ENCODE measurements at places on chromosomes 12 and 14.

DNA sequence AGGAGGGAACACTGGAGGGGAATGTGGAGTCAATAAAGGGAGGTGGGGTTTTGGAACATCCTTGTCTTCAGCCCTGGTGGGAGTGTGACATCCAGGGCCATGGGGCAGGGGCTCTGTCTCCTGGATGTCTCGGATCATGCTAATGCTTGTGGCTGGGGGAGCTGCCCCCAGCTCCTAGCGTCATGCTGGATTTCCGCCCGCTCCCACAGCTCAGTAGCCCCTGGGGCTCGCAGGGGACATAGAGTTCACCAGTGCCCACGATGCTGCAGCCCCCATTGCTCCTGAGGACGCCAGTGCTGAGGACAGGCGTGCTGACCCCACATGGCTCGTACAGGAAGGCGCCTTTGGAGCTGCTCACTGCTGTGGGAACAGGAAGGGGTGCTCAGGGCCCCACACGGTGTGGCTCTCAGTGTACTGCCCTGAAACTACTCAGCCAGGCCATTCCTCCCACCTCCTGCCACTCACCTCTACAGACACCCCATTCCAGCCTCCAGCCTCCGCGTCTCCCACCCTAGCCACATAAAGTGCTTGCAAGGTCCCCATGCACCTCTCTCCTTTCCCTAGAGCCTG is 9.5 kb upstream of the KRT84 start:
- no peak for DNase-seq

GRCh38 chr12:123120452-123121166 is 30.3 kb downstream of the PITPNM2 start:
- no peak for DNase-seq

- DNase-seq = no peak
These were observed 3.0 kb upstream of the SRSF9 start for GRCh38 chr12:120472521-120472920.

DNA sequence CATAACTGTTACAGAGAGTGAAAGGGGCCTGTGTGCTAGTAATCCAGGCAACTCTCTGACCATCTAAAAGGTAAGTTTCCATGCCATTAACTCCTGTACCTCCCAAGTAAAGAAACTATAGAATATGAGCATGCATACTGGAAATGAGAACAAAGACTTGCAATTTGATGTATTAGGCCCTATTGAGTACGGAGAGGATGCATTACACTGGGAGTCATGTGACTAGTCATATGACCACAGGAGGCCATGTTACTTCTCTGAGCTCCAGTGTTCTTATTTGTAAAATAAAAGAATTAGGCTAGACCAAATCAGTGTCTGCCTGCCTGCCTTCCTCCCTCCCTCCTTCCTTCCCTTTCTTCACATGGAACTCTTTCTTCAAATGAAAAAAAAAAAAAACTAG is 440.1 kb upstream of the CCDC196 start:
- no peak for DNase-seq

GRCh38 chr14:54175298-54175942 is 218.8 kb upstream of the BMP4 start:
- no peak for DNase-seq

GRCh38 chr12:117091758-117092510 is 7.3 kb downstream of the TESC start:
- no peak for DNase-seq

DNA sequence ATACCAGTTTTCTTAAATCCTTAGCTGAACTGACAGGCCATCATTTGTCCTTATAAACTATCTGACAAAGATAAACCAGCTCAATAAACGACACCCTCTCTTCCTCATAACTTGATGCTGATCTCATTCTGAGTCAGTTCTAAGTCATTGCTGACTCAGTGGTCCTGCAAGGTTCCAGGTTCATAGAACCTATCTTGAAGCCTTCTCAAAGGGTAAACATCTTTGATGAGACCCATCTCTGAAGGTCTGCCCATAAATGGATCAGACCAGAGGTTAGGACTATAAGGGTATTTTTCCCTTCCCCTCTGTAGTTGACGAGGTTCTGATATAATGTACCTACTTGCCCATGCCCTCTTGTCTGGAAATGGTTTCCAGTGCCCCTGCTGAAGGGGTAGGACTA is 11.9 kb downstream of the NAA25 start:
- no peak for DNase-seq

GRCh38 chr12:76726626-76727025 is 37.3 kb upstream of the ZDHHC17 start:
- no peak for DNase-seq

DNA sequence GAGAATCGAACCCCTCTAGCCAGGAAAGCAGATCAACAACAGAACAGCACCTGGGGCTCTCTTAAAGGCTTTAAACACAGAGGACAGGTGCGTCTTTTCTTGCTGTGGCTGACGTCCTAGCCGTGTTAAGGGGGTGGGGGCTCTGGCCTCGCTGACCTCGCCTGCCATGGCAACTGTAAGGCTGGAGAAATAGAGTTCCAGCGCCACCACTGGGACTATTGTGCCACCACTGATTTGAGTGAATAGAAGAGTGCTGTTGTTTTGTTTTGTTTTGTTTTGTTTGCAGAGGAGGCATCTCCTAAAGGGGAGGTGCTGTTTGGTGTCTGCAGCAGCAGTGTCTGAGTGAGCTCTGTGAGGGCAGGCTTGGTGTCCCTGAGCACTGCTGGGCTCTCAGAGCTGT is 34.2 kb upstream of the PRMT8 start:
- DNase-seq = no peak

DNA sequence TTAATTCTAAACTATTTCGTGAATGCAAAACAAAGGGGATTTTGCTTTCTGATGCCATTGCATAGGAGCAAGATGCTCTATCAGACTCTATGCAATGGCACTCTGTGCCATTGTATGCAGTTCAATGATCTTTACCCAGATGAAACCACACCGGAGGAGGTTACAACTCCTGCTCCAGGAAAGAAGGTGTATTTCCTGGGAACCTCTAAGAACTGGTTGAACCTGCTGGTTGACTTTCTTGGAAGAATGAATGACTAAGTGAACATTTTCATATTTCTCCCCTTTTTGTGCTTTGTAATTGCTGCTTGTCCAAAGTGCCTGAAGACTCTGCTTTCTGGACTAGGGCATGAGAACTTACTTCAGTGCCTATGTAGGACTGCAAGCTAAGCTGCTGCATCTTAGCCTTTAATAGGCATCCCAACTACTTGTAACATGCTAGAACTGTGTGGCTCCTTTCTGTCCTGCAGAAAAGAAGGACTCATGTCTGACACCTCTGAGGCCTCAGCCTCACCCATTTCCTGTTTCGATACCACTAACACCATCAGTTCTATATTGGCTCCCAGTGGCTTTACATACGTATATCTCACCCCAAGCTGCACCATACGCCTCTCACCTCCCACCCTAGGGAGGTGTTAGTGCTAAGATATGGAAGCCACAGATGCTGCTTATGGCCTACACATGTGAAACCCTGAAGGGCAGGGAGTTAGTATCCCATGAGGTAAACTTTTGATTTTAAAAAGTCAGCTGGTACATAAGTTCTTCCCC is 193.5 kb upstream of the CNOT2 start:
- DNase-seq = peak; percentile 40

DNA sequence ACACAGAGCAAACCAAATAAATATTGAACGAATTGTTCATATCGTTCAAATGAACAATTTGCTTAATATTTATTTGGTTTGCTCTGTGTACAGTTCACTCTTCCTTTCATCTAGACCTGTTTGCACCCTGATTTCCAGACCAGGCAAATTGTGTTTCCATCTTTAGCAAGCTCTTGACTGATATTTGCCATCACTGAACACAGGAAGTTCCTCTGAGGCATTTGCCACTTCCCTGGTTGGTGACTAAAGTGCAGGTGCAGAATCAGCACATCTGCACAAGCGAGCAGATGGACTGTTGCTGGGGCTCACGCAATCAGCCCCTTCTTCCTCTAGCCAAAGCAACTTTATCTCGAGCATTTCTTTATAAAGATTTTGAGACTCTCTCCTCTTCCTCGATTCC is 112.9 kb downstream of the DAAM1 start:
- no peak for DNase-seq

DNA sequence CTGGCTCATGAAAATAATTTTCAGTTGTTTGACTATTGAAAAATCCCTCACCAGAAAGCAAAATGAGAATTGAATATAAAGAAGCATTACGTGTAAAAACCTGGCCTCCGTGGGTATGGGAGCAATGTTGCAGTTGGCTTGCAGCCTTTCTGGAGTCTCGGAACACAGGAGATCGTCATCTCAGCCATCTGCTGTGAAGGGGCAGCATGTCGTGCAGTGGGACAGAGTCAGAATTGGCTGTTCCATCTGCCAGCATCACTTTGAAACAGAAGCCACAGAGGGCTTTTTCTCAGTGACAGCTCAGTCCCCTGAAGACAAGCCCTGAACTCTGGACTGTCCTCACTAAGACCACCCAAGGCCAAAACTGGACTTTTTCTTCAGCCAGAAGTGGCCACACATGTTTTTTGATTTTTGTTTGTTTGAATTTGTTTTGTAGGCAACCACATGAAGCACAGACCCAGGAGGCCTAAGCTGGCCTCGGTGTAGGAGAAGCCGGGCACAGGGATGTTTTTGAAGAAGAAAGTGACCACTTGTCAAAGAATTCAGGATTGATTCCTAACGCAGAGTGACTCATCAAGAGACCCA is 170.8 kb upstream of the DYRK2 start:
- DNase-seq = no peak

- DNase-seq = no peak
These were observed 128.6 kb upstream of the HIF1A start for GRCh38 chr14:61566537-61567225.

GRCh38 chr12:104873374-104873773 is 84.7 kb downstream of the SLC41A2 start:
- DNase-seq = no peak

- DNase-seq = no peak
These were observed 6.8 kb upstream of the KRT80 start for GRCh38 chr12:52198454-52199215.

GRCh38 chr14:36455241-36455627 is 64.8 kb downstream of the NKX2-1 start:
- DNase-seq = no peak

DNA sequence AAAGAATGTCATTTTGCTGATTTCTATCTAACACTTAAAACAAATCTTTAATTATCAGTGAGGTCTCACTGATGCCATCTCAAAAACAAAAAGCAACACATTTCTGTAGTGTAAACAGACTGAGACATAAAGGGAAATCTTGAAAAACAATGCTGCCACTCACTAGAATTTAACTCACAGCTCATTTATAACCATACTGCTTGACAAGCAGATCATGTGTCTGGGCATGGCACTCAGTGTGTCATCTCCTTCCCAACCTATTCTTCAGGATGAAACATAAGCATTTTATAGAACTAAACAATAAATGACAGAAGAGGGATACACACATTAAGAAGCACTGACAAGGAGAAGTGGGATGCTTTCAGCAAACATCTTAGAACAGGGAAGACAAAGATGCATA is 22.4 kb downstream of the ATF7 start:
- no peak for DNase-seq
